ENCODE measurements at places on chromosomes 4 and X.

- no peak for DNase-seq
These were observed 6.8 kb upstream of the CXCL2 start for GRCh38 chr4:74105656-74106280.

GRCh38 chr4:23889814-23890341 lies at the start of gene PPARGC1A:
PPARGC1A (minus strand) TSS chr4:23890047; CDS start chr4:23889957, 90 bp downstream.
- no peak for DNase-seq

- DNase-seq: no peak
These were observed 285.9 kb downstream of the ARHGAP10 start for GRCh38 chr4:148017801-148018200.

- no peak for DNase-seq
These were observed 7.0 kb downstream of the PNMA3 start for GRCh38 chrX:153063315-153063714.

GRCh38 chrX:134484039-134484438 lies 24.1 kb downstream of the HPRT1 start:
- DNase-seq: no peak

DNA sequence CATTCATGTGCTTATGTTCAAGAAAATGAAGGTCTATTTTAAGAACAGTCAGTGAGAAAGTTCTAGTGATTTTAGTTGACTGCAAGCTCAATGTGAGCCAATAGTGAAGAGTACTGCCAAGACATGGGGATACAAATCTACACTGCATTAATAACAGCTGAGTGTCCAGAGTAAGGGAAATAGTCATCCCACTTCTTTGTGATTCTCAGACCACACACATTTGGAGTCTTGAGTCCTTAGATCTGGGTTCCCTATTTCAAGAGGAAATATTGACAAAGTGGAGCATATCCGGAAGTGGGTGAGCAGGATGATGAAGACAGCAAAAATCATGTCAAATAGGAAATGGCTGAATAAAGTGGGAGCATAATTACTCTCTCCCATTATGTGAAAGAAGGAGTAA lies 171.1 kb downstream of the LARP7 start:
- no peak for DNase-seq

DNA sequence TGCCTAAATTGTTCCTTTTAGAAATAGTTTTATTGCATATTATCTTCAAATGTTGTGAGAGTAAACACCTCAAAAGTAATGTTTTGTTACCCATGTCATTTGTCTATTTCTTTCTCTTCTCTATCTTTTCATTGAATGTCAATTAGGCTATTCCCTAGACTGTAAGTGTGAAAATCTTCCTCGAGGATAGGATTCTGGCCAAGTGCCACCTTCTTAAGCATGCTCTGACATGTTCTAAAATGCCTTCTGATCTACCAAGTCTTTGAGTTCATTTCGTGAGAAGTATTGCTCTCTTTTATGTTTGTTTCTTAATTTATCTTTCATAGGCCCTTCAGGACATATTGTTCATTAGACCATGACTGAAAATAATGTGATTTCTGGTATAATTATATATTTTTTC lies 44.1 kb upstream of the TLL1 start:
- no peak for DNase-seq

- DNase-seq: no peak
These were observed 75.5 kb upstream of the TLR3 start for GRCh38 chr4:185993328-185993973.

GRCh38 chr4:127446427-127446885 lies 186.3 kb upstream of the INTU start:
- no peak for DNase-seq

- DNase-seq: no peak
These were observed 55.0 kb downstream of the RPS6KA6 start for GRCh38 chrX:84133023-84133422.

- no peak for DNase-seq
These were observed 77.9 kb downstream of the BTC start for GRCh38 chr4:74716436-74716765.

GRCh38 chr4:1614854-1615595 lies 69.1 kb downstream of the FAM53A start:
- DNase-seq: no peak

- DNase-seq: no peak
These were observed 750.5 kb downstream of the FAM133A start for GRCh38 chrX:94424456-94424855.

- no peak for DNase-seq
These were observed 181.9 kb upstream of the NDP start for GRCh38 chrX:44155126-44155525.

GRCh38 chr4:142350871-142351270 lies 495.2 kb downstream of the INPP4B start:
- DNase-seq: no peak

DNA sequence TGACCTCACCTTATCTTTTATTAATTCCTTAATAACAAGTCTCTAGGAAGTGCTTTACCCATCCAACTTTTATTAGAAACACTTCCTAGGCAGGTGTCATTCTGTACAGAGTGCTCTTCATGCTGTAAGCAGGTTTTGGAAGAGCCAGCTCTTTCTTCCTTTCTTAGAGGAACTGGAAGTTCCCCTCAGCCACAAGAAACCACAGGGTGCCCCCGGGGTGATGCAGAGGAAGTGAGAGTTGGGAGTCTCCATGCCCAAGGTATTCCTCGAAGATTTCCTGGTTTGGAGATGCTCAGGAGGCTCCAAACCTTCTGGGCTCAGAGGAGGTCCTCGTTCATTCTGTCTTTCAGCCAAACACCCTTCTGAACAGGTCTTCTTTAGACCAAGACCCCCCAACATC lies 83.8 kb downstream of the EGF start:
- DNase-seq: no peak

DNA sequence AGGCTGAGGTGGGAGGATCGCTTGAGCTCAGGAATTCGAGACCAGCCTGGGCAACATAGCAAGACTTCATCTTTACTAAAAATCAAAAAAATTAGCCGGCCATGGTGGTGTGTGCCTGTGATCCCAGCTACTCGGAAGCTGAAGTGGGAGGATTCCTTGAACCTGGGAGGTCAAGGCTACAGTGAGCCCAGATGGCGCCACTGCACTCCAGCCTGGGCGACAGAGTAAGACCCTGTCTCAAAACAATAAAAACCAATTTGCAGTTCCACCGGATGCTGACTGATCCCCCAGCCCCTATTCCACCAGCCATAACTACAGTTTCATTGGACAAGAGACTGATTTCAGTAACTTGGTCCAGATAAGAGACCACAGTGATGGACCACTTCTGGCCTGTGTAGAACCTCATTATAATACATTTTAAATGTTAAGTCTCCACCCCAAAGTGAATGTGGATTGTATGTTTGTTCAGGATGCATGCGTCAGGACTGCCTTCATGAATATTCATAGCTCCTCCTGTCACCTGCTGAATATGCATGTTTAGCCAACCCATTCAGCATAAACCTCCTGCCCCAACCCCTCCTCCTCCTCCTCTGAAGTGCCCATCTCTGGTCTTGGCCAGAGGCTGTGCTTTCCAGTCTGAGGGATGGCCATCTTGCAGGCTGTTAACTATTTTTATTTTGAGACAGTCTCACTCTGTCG lies 2.3 kb upstream of the SLBP start:
- DNase-seq: no peak

DNA sequence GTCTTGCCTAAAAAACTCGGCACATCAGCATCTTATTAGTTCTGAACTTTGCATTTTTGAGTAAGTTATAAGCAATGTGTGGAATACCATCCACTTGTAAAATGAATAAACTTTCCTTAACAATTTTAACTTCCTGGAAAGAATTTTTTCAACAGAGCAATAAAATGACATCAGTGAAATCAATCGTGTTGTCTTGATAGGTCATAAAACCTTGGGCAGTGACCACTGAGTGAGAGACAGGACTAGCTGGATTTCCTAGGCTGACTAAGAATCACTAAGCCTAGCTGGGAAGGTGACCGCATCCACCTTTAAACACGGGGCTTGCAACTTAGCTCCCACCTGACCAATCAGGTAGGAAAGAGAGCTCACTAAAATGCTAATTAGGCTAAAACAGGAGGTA lies 403.0 kb upstream of the CNKSR2 start:
- no peak for DNase-seq

GRCh38 chr4:175125410-175126068 lies 207.4 kb downstream of the ADAM29 start:
- no peak for DNase-seq

- DNase-seq: no peak
These were observed 1.7 kb upstream of the GPR50 start for GRCh38 chrX:151174581-151175282.

- DNase-seq: no peak
These were observed 66.1 kb downstream of the KLHL4 start for GRCh38 chrX:87583679-87584078.

GRCh38 chr4:145988628-145989027 lies 50.0 kb upstream of the ZNF827 start:
- DNase-seq: no peak

- DNase-seq: no peak
These were observed 18.8 kb downstream of the ATP1B4 start for GRCh38 chrX:120380699-120381098.

DNA sequence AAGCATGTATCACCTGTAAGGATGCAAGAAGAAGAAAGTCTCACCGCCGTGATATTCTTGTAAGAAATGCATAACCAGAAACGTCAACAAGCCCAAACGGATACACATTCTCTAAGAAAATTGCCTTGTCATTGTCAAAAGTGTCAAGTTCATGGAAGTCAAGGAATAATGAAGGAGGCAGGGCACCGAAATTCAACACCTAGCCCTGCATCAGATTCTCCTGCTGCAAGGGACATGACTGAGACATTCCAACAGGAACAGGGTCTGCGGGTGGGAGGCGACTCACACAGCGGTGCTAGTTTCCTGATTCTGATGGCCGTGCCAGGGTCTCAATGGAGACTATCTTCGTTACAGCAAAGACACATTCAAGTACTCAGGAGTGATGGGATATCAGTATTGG lies 26.7 kb downstream of the IRF2 start:
- DNase-seq: no peak

- DNase-seq: no peak
These were observed 103.6 kb downstream of the PRKX start for GRCh38 chrX:3609810-3610209.

DNA sequence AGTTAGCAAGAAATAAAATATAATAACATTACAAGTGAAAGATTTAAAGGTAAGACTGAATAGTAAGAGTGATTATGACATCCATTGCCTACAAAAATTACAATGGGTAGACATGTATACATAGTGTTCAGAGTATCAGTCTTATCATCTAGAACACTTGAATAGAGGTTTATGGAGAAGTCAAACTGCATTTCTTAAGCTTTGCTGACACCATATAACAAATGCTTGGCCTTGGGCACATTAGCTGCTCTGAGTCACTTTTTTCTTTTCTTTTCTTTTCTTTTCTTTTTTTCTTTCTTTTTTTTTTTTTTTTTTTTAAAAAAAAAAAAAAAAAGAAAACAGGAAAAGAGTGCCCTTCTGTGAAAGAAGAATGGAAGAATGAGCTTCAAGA lies 220.0 kb downstream of the SPCS3 start:
- no peak for DNase-seq

DNA sequence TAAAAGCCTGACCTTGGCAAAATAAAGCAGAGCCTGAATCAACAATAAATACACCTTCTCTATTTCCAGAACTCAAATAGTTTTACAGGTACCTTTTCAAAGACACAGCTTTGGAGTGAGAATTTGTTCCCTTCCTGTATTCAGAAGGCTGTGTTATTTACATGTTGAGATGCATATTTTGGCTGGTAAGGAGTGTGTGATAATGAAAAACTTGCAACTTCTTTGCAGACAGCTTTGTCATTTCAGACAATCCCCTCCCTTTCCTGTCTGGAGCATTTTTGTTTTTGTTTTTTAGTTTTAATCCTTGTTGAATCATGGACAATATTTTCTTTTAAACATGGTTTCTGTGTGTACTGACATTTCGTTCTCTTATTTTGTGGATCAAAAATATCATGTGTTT lies 493.8 kb downstream of the FAT4 start:
- no peak for DNase-seq

GRCh38 chr4:77697860-77698590 lies 92.4 kb downstream of the CXCL13 start:
- DNase-seq: no peak

DNA sequence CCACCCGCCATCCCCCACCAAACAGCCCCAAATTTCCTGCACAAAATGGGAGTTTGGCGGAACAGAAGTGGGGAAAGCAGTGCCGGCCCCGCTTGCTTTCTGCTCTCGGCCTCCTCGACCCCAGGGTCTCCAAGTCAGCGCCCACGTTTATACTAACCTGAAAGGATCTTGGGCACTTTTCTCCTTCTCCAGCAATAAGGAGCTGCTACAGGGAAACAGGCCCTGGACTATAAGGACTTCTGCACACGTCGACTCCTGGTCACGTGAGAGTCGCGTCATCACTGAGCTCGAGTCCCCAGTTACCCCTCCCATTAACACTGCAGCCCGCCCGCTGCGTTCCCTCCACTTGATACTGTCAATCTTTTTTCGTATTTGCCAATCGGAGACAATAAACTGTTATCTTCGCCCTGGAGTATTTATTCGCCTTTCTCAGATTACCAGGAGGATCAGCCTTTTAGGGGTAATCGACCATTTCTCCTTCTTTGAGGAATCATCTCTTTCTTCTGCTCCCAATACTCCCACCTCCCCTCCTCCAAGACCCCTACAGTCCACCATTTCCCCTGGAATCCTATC lies at the start of gene TCEAL8:
TSS of gene TCEAL8 (minus strand) at position 235 of the 573 bp plus-strand sequence. CDS start 1,176 bp downstream, outside the sequence.
- DNase-seq: peak; percentile 9

DNA sequence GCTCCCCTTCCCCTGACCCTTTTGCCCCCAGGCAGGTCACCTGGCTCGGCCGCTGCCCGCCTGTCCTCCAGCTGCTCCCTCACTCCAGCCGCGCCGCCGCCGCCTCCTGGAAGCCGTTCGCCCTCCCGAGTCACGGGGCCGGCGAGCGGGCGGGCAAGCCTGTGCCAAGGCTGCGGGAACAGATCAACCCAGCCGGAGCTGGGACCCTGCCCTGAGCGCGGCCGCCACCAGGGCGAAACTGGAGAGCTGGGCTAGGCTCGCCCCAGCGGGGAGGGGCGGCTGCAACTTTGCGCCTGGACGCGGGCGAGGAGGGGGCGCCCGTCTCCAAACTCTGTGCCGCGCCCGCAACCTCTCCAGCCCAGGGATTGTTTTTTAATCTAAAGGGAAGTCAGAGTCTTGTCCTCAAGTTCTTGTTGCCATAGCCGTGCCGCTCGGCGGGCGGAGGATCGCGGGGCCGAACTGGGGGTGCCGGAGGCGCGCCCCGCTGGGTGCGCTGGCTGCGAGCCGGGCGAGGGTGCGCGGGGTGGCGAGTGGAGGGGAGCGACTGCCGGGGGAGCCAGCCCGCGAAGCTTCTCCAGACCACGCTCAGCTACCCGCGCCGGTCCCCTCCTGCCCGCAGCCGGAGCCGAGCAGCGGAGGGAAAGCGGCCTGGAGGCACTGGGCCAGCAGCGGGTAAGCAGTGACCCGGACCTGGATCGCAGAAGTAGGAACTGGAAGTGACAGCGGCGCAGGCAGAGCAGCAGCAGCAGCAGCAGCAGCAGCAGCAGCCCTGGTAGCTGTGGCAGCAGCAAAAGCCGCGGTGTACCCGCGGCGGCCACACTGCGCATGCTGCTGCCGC lies 13.4 kb downstream of the ARHGEF6 start:
- no peak for DNase-seq

GRCh38 chr4:24265989-24266388 lies 318.4 kb downstream of the DHX15 start:
- no peak for DNase-seq
